ENCODE measurements at places on chromosomes 16 and 17.

GRCh38 chr17:32593003-32593402 is 106.2 kb downstream of the CDK5R1 start:
- no peak for DNase-seq

- no peak for DNase-seq
Observed at GRCh38 chr16:62692685-62693084, 656.4 kb upstream of the CDH8 start.

DNA sequence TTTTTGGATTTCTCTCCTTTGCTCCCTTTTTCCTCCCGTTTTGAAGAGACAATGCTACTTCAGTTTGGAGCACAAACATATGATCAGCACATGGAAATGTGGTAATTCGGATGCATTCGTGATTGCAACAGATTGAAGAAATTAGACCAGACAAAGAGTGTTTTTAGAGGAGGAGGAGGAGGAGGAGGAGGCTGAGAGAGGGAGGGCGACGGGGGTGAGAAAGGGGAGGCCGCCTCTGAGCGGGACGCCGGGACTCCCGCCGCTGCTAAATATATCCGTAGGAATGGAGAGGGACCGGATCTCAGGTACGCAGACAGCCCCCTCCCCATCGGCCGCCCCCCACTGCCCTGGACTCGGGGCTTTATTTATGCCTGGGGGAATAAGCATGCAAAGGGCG is 179.3 kb downstream of the SEC14L1 start:
- DNase-seq, result no peak

DNA sequence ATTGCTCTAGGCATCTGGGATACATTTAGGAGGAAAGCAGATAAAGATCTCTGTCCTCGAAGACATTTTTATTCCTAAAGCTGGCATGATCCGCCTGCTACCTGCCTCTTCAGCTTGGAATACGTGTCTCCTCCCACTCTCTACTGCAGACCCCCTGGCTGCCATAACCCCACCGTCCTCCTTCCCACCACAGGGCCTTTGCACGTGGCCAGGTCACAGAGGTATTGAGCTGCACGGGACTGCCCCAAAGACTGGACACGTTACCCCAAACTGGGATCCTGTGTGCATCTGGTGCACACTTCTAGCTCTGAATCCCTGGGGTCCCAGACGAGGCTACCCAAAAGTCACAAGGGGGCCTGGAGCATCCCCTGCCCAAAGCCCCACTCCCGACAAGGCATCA is 351.2 kb upstream of the EEF2KMT start:
- DNase-seq, result no peak

DNA sequence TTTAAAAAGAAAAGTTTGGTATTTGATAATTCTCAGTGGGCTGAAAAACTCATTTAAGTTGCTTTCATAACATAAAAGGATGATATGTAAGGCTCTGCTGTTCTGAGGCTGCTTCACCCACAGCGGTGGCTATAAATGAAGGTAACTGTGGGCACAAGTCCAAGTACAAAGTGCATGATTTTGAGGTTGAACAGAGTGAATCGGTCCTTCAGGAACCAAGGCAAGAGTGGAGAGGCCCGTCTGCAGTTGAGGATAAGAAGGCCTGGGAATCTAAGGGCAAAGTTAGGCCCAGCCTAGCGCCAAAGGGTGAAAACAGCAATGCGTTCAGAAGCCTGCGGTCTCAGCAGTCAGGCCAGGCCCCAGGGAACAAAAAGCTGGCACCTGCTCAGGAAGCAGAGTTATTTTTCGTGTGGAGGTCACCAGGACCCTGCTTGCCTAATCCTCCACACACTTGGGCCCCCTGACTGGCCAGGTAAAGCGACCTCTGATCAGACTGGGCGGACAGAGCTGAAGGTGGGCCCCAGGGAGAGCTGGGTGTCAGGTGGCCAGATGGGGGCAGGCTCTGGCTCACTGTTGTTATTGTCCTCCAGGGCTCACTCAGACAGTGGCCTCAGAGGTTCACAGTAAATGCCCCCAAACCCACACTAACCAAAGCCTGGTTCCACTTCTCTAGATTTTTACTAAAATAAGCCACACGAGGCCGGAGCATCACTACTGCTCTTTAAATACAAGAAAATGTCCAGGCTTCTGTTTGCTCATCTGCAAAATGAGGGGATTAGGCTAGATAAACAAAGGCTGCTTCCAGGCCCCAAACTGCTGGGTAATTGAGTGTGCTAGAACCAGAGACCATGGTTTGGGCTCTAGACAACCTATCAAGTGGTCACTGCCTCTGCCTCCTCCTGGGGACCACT is 46.5 kb downstream of the TEX2 start:
- DNase-seq, result no peak

- no peak for DNase-seq
Observed at GRCh38 chr17:13337864-13338371, 263.8 kb downstream of the HS3ST3A1 start.

GRCh38 chr17:13152501-13152900 is 134.7 kb upstream of the ELAC2 start:
- DNase-seq, result no peak

- no peak for DNase-seq
Observed at GRCh38 chr17:57138956-57139576, 54.0 kb downstream of the AKAP1 start.

GRCh38 chr16:10743227-10743609 is 424 bp upstream of the NUBP1 start:
- DNase-seq, result no peak

DNA sequence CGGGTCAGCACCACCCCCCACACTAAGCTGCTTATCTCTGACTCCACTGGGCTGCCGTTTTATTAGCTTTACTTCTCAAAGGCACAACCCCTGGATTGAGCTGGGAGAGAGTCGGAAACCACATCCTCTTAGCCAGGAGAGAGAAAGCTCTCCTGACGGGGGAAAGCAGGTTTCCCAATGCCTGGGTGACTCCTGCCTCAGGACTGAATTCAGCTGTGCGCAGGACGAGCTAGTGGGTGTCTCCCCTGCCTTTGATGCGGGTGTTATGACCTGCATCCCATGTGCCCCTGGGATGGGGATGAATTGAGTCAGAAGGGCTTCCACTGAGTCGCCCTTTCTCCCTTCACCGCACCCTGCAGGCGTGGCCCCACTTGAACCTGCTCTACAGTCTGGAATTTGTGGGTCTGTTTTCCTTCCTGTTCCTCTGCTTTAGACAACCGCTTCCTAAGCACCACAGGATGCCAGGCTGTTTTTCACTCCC is 819.2 kb upstream of the EEF2KMT start:
- DNase-seq, result no peak

GRCh38 chr16:17939122-17939536 is 397.4 kb downstream of the NPIPA8 start:
- no peak for DNase-seq

DNA sequence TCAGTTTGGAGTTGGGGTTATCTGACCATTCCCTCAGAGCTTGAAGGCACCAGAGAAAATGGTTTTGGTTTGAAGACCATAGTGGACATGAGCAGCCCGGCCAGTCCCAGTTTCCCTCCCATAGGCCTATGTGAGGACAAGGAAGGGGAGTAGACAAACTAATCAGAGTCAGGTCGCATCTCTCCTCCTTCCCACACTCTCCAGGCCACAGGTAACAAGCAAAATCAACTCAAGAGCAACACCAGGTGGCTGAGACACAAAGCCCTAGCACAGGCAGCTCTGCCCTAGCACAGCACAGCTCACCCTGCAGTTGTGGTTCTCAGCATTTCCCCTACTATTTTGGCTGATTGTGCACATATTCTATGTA is 7.2 kb downstream of the SUPT4H1 start:
- DNase-seq, result peak; percentile 66

DNA sequence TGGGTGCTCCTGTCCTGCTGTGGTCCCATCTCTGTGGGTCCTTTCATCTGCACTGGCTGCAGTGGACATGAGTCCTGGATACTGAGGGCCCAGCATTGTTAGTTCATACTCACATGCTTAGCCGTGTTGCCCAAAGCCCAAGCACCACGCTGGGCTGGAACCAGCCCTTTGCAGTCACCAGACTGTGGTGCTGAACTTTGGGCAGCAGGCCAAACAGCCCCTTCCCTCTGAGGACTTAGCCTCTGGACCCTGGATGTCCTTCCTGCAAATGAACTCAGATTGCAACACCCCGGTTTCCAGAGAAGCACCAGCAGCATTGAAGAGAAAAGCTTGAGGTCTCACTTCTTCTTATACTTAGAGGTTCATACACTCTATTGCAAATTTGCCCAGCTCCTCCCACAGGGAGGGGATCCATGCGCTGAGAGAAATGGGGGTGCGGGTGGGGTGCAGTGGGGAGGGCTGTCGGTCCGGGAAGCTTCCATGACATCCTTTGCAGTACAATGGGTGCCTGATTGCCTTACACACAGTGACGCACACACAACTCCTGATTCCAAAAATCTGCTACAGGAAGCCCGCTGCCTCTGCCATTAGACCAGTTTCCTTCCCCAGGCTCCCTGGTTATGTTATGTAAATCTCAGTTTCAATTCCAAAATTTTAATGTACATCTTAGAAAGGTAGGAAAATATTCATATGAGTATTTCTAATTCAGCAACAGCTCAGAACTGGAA is 65.8 kb downstream of the RGS9 start:
- DNase-seq, result no peak

DNA sequence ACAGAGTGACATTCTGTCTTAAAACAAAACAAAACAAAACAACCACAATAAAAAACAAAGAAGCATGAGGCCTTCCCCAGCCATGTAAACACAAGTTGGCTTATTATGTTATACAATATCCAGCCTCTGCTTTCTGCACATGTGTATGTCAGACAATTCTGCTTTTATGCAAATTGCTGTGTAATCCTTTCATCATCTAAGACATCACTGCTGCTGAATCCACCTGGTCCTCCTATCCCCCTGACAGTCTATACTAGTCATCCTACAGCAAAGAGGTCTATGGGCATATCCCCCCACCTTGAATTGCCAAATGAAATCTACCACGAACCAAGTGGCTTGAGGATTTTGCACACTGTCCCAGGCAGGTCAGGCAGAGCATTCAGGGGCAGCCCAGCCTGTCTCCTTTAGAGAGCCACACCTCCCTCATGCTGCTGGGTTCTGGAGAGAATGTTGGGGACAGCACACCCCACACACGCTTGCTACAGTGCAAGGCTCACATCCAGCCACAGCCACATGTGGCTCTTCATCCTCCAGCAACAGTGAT is 339.6 kb upstream of the CDH5 start:
- DNase-seq, result no peak

DNA sequence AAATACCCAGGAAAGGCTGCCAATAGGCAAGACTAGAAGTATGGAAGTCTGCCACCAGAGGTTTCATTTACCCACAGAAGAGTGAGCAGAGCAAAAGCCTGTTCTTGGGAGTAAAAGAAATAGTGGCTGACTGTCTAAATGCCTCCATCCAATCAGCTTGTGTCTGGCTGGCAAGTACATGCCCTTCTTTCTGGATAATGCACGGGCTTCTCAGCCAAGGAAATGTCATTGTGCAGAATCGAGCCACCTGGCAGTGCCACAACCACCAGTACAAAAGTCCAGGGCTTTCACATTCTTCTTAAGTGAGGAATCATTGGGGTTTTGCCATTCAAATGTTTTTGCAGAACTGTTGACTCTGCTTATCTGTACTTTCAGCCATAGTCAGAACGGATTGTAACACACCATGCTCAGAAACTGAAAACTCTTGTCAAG is 10.1 kb upstream of the ERCC4 start:
- no peak for DNase-seq

DNA sequence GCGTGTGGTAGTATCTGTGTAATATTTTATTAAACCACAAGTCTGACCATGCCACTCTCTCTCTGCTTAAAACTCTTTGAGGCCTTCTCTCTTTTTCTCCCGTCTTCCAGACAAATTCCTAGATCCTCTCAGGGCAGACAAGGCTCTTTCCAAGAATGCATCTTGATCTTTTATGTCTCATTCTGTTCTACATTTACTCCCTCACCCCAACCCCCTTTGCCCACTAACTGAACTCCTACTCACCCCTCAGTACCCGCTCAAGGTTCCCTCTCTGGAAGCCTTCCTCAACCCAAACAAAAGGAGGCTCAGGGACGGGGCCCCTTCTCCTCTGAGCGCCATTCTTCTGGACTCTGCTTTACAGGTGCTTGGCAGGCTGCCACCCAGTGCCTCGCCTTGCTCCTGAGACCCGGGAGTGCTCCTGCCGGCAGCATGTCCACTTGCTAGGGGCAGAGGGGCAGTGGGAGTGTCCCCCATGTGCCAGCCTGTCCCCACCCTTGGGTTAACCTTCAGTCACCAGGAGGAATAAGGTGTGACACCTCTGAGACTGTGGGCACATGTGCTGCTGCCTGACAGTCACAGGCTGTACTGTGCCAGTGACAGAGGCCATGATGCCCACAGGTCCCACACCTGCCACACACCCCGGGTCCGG is 9.2 kb downstream of the SLC13A2 start:
- DNase-seq, result no peak

- no peak for DNase-seq
Observed at GRCh38 chr17:35188111-35188510, 6.1 kb downstream of the SLC35G3 start.

GRCh38 chr17:63988741-63989621 is 9.2 kb upstream of the PRR29 start:
- DNase-seq, result no peak

GRCh38 chr17:50312308-50312707 is 33.6 kb upstream of the XYLT2 start:
- no peak for DNase-seq

DNA sequence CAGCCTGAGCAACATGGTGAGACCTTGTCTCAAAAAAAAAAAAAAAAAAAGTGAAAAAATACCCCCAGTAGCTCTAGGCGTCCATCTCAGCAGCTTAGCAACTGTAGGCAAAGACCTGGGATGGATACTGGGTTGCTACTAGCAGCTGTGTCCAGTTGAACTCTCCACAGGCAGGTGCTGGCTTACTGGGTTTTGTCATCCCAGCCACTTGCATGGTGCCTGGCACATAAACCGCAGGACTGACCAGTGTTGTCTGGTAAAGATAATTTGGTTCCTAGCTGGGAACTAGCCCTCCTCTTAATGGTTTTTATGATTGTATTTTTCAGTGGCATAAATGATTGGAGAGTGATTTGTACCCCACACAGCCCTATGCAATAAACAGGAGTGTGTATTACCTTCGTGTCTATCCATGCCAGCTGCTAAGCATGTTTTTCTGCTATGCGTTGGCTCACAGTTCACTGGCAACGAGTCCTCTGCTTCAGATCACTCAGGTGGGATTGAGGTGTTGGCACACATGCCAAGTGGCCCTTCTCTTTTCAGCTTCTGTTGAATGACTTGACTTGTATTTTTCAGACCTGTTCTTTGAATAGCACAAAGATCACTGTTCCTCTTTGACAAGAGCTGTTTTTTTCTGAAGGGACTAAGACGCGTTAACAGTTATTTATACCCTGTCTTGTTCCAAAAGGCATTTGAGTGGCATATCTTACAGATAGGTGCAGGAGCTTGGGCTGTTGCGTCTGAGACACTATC is 352.9 kb downstream of the SNX29 start:
- DNase-seq, result no peak

DNA sequence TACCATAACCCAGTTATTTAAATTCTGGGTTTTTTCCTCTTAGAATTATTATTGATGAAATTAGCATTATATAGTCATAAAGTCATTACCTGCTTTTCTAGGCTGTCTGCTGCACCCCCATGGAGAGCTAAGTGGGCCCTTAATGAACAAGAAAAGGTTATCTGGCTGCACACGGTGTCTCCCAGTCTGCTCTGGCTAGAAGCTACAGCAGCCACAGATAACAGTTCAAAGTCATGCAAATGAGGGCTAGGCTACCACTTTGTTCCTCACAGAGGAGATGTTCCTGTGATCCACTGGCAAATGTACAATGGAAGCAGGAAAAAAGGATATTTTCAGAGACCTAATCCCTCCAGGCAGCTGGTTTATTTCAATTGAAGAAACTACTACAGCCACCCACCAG is 112.1 kb downstream of the SNX11 start:
- no peak for DNase-seq

- no peak for DNase-seq
Observed at GRCh38 chr17:32529604-32530003, 42.8 kb downstream of the CDK5R1 start.
